ENCODE measurements at places on chromosomes 5 and 9.
A peak's percentile ranks its signal among the peaks of the same experiment; 100 is the strongest.

GRCh38 chr9:121820286-121821005 is 169.0 kb downstream of the DAB2IP start:
- DNase-seq, result no peak

DNA sequence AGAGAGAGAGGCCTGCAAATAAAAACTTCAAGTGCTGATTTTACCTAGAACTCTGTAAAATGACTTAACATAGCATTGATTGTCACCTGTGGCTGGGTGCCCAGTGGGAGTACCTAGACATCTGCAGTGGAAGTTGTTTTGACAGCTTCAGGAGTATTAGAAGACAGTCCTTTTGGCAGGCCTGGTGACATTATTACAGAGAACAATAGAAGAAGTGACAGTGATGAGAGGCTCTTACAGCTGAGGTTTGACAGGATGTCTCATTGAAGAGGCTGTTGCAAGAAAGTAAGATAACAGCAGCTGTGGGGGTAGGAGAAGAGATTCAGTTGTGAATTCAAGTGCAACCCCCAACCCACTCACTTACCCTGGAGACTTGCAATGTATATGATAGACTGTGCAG is 27.9 kb upstream of the MUSK start:
- no peak for DNase-seq

DNA sequence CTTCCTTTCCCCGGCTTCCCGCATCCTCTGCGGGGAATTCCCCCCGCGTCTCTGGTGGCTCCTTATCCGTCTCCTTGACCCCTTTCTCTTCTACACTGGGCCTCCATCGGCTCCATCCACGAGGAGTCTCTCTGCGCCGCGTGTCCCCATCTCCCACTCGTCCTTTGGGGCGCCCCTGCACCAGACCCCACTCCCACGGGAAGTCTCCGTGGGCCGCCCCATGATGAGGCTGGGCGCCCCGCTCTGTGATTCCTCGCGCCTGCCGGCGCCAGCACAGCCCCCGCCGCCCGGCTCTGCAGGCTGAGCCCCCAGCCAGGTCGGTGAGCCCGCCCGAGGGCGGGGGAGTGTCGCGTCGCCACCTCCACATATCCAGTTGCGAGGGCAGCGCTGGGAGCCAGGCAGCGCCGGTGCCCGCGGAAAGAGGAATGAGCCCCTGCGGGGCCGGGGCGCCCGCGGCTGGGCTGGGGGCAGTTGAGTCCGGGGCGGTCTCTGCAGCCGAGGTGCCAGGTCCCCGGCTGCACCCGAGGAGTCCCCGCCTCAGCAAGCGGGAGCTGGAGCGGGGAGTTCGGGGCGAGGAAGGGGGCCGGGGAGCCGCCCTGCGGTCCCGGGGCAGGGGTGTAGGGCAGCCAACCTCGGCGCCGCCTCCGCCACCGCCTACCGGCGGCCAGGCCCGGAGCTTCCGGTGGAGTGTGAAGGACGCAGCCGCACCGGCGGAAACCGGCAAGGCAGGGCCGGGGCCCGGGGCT is 2.1 kb upstream of the TRAF1 start:
- peak; percentile 92 for DNase-seq

DNA sequence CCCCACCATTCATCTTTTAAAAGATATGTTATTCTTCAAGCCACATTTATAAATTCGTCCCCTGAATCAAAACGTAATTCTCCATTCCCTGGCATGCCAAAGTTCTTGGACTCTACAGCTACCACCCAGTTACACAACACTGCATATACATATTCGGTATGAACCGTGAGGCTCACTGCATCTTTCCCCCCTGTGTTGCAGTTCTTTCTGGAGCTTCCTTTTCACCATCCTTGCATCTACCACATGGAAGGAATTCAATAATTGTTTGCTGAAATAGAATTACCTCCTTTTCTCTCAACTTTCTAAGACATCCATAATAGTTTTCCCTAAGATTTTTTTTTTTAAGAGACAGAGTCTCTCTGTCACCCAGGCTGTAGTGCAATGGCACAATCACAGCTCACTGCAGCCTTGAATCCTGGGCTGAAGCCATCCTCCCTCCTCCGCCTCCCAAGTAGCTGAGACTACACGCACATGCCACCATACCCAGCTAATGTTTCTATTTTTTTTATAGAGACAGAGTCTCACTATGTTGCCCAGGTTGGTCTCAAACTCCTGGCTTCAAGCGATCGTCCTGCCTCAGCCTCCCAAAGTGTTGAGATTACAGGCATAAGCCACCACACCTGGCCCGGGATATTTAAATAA is 3.3 kb downstream of the LPAR1 start:
- DNase-seq, result no peak

DNA sequence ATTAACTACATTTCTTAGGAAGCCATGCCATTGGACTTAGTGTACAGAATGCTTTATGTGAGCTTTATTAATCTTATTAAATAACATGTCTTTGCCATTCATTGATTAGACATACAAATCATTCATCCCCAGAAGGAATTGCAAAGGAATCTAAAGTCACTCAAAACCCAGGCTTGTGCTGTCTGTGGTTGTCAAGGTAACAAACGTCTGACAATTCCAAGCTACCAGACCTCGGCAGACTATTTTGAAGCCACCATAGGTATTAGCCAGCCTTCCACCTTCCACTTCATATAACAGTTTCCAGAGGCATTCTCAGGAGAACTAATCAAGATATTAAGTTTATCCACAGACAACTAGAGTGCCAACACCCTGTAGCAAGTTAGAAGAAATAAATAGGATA is 135.2 kb upstream of the TUSC1 start:
- no peak for DNase-seq

GRCh38 chr5:109307951-109308350 is 101.8 kb downstream of the PJA2 start:
- DNase-seq, result no peak

GRCh38 chr9:3497401-3497800 is 28.4 kb downstream of the RFX3 start:
- DNase-seq, result no peak

DNA sequence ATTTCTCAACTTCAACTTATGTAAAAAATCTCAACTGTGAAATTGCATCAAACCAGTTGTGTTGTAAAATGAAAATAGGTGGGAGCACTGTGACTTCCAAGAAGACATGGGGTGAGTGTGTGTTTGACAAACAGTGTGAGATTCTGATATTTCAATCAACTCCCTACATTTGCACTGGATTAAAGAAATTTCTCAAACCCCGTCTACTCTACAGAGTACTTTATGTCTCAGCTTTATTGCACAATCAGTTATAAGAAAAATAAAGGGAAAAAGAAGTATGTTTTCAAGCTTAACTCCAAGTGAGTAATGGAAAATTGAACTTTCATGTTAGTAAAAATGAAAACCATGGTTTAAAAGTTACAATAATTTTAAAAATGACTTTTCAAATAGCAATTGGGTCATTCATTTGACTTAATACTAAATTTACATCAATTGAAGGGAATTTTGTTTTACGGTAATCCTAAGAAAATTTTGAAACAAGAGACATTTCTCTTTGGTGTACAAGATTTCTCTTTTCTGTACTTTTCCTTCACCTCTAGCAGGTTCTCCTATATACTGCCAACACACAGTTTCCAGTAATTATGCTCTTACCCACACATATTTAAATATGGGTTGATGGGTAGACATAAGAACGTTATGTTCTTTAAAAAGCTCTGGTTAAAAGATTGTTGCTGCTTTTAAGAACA is 80.3 kb downstream of the CDO1 start:
- no peak for DNase-seq

- DNase-seq, result no peak
These were observed 38.3 kb upstream of the SMU1 start for GRCh38 chr9:33114746-33115145.

DNA sequence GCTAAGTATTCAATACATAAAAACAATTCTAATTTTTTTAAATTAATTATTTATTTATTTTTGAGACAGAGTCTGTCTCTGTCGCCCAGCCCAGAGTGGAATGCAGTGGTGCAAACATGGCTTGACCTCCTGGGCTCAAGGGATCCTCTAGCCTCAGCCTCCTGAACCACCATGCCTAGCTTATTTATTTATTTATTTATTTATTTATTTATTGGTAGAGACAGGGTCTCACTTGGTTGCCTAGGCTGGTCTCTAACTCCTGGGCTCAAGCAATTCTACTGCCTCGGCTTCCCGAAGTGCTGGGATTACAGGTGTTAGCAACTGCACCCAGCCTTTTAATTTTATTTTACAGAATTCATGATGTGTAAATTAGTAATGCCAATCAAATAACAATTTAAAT is 33.7 kb upstream of the ZFYVE16 start:
- DNase-seq, result no peak

DNA sequence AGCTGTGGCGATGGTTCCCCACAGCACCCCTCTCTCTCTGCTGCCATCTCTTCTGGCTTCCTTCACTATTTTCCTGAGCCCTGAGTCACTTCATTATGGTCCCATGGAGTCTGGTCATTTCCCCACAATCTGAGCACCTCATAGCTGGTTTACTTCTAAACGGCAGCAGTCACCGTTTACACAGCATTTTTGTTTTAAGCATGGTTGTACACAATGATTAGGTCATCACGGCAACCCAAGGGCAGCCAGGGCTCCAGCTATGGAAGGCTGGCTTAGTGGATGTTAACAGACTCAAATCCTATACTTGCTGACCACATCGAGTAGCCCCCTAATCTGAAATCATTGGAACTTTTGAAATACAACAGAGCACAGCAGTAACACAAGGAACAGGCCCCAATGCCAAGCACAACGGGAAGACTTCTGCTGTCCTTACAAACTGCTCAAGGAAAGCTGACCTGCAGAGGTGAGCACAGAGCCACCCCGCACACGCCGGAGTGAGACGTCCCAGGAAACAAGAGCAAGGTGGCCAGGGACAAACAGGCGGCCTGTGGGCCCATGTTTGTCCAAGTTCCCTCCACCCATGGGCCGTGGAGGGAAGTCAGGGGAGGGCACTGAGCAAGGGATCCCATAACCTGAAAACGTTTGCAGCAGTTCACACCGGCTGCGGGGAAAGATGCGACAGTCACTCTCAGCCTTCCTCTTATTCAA is 22.9 kb downstream of the CAMSAP1 start:
- no peak for DNase-seq

DNA sequence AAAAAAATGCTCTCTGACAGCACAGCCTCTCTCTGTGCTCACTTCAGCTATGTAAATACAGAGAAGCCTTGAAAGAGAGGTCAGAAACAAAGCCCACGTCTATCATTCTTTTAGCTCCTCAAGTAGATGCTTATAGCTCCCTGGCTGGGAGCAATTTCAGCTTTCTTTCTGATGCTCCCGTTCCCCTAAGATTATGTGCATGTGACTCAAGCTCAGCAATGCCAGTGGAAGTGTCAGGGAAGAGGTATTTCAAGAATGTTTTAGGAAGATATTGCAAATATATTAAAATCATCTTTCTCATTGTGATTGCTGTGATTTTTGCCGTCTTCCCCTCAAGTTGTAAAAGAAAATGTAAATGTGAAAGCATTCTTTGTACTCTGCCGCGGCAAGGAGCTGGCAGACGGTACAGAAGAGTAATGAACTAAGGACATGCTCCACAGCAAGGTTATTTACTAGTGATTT is 1353.7 kb upstream of the ACO1 start:
- DNase-seq, result no peak

GRCh38 chr5:114038756-114039155 is 323.1 kb upstream of the KCNN2 start:
- no peak for DNase-seq

GRCh38 chr5:151384106-151384505 is 36.7 kb upstream of the SLC36A2 start:
- DNase-seq, result no peak

DNA sequence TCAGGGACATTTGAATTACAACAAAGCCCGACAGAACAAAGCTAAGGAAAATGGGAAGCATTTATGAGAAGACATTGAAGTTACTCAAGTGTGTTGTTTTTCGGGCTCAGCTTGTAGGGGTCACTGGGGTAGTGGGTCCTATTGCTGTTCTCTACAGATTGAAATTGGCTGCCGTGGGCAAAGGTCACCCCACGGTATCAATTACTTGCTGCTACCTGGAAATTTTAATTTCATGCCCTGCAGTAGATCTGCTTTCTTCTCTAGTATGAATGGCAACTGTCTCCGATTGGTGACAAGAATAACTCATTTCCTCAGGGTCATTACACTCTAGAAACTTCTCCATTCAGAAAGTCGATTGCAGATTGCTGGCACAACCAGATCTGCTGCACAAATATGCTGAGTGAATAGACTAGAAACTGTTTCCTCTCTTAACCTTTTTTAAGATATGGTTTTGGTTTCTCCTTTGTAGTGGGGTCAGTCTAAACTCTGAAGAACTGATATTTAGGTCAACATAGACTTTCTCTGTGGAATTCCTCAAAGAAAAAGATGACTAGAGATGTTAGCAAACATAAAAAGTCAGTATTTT is 454.1 kb downstream of the ARHGEF28 start:
- DNase-seq, result no peak

DNA sequence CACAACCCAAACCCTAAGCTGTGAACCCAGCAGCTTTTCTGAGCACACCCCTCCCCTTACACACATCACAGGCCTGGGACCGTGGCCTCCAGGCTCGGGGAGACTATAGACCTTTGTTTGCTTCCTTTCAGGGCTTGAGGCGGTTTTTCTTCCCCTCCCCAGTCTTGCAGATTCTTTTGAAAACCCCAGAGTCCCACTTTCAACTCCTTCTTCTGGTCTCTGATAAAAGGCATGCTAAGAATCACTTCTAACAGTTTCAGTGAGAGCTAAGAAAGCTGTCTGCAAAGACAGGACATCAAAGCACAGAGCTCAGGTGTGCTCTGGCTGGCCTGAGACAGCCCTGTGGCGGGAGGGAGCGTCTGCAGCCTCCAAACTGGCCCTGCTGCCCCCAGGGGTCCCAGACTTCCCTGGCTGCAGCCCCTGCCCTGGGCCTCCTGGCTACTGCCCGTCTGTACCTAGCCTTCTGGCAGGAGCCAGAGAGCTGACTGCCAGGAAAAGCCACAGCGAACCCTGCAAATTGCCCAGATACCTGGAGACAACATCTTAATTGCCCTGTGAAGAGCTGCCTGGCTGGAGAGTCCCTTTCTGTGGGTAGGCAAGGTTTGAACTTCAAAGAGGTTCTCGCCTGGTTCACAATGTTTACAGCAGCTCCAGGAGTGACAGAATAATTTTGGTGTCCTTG is 138.9 kb downstream of the GADD45G start:
- DNase-seq, result no peak

DNA sequence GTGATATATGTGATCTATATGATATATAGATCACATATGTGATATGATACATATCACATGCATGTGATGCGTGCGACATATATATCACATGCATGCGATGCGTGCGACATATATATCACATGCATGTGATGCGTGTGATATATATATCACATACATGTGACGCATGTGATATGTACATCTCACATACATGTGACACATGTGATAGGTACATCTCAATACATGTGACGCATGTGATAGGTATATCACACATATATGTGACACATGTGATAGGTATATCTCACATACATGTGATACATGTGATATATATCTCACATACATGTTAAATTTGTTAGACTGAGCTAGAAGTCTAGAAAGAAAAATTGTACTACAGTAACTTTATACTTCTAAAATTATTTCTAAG is 1095.9 kb downstream of the EFNA5 start:
- DNase-seq, result no peak

GRCh38 chr9:115213818-115214334 is 95.9 kb upstream of the TNC start:
- DNase-seq, result no peak

Measured in Right ventricle myocardium inferior (tissue), 1 donor.